ENCODE measurements at places on chromosomes 7 and 10.

DNA sequence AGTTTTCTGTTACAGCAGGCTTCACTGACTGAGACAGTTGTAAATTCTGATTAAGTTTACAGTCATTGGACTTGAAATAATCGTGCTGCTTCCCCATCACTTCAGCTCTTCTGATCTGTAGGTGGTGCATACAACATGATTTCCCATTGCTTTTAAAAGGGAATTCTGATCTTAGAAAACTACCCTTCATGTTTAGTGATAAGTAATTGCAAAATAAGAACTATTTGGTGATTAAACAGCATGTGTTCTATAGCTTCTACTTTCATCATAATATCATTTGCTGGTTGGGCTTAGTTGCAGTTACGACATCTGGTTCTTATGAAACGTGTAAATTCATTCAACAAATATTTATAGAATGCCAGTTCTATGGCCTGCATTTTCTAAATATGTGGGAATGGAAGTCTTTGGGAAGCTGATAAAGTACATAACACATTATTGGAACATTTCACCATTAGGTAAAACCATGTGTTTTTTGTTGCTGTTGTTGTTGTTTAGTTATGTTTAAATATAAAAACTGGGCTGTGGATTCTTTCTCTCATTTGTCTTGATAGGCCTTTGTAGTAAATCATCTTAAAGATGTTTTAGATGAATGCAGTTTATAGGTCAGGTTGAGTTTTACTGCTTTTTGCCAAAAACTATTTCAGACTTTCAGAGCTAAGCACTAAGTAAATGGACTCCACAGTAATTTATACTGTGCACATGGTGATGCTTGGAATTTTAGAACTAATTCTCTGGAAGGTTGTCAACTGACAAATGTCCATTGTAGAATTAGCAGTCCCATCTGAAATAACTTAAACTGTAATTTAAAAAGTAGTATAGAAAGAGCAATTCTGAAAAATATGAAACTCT, 13.1 kb downstream of the GNAI1 start:
- DNase-seq = no peak

DNA sequence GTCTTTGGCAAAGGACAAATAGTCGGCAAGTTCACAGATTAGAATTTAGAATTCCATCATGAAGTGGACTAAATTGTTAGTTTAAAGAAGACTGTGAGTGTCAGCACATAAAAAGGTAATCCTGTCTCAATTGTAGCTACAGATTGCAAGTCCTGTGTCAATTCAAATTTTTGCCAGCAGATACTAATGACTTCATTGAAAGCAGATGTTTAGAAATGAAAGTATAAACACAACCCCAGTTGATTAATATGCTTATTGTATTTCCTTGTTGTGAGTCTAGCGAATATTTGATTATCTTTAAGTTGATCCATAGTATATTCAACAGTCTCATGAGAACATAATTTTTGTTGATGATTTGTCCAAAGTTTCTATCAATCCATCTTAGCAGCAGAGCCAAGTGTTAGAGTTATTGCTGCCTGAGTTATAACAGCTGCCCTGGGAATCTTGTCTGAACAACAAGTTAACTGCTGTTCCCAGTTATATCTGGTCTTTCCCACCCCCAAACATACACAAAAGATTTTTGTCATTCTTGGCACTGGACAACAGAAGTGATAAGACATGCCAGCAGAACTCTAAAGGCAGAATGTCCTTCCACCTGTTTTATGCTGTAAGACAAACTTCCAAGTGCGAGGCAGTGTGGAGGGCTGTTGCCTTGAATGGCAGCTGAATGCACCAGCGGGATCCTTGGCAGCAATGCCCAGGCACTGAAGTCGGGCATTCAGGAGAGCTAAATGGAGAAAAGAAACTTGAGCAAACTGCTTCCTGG, 21.3 kb upstream of the HERPUD2 start:
- DNase-seq = no peak

DNA sequence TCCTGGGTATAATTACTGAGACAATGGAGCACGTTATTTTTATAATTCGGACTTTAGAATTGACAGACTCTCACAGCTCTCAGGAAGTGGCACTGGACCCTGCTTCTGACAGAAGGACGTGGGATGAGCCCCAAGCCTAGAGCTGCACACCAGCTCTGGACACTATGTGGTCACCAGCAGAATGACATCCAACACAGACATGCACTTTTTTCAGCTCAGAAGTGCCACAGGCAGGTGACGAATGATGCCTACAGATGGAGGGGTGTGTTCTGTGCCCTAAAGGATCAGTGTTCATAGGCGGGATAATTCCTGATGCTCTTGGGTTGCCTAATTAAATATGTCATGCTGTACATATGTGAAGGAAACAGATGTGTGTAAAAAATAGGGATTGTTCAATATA, 87.9 kb downstream of the VIPR2 start:
- DNase-seq = no peak

- no peak for DNase-seq
These were observed 435.3 kb downstream of the GATA3 start for GRCh38 chr10:8489823-8490222.

DNA sequence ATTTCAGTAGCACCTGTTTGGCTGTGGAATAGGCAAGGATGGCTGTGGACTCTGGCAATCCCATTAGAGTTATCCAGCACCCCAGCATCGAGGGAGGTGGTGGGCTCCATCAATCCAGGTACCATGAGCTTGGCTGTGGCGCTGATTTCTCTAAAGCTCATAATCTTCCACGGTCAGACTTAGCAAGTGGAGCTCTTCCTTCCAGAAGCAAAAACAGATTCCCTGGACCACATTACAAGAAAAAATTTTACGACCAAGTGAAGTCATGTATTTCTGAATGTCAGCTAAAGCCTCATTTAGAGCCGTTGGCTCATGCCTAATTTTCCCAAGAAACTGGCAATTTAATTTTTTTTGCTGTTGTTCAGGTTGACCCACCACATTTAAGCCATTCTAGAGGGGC, 135.1 kb downstream of the CELF2 start:
- DNase-seq = no peak

GRCh38 chr10:52313933-52314821, at the start of gene DKK1:
Gene DKK1, plus strand, starts transcription at chr10:52314281. Its CDS starts 154 bp downstream, at chr10:52314435.
- peak; percentile 14 for DNase-seq

DNA sequence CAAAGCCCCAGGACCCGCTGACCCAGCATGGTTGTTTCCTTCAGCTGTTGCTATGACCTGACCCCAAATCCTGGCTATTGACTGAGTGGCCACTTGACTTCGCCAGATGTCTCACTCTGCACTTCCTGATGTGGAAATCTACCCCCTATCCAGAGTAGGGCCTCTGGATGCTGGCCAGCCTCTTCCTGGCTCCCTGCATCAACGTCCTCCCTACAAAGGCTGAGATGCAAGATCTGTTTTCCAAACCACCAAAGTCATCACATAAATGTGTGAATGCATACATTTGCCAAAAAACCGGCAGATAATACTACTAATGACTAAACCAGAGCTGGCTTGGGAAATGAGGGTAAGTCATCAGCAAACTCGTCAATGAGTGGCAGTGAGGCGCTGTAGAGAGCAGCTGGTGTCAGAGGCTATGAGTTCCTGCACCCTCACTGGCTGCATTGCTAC, 70.4 kb downstream of the PYROXD2 start:
- no peak for DNase-seq

- no peak for DNase-seq
These were observed 3.0 kb upstream of the HOXA7 start for GRCh38 chr7:27159266-27160144.

DNA sequence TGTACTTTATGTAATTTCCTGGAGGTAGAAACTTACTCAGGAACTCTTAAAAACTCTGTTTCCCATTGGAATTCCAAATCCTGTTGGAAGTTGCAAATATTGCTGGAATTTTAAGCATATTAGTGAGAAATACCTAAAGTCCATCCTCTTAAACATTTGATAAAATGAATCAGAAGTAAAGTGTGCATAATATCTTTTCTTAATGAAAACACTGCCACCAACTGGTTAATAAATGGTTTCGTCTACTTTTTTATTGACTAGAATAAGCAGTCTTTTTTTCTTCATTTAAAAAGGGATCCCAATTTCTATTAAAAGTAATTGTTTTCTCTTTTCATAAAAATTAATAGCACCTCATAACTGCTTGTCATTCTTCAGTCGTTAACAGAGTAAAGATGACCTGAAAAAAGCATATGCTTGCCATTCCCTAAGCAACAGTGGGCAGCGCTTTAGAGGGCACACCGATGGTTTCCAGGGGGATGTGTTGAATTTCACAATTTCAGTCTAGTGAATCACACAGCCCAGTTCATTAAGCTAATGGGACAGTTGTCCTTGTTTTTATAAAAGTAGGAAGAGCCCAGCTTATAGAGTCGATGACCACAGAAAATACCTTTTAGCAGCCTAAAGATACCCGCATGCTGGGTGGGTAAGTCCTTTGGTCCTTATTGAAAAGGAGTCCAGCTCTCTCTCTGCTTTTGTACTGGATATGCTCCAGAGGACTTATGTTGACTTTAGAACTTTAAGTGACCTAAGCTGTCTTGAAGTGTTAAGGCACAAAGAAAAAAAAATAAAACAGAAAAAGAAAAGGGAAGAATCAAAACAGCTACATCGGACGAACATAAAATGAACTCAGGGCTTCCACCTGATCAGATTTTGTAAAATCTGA, 28.5 kb downstream of the NPS start:
- DNase-seq = no peak

- DNase-seq = no peak
These were observed 7.7 kb downstream of the RHEB start for GRCh38 chr7:151511946-151512345.

DNA sequence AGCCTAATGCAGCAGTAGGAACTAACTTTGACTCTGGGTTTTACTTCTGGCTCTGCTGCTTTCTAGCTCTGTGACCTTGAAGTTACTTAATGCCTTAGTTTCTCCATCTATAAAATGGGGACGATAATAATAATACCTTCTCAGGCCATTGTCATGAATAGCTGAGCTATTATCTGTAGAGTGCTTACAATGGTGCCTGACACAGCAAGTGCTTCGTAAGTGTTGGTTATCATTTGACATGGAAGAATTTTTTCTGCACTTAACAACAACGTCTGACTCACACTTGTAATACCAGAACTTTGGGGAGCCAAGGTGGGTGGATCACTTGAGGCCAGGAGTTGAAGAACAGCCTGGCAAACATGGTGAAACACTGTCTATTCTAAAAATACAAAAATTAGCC, 140.5 kb downstream of the ARL4A start:
- no peak for DNase-seq

Measured in activated CD4-positive, alpha-beta T cell treated with anti-CD3 and anti-CD28 coated beads, Interleukin-2, Interleukin-4, amounts not matched to agents 100 ng/mL and 50 ng/mL, durations not matched to agents 16 hours and 8 hours (primary cell).